ENCODE measurements at places on chromosomes 12 and 14.
A peak's percentile ranks its signal among the peaks of the same experiment; 100 is the strongest.

- DNase-seq = no peak
Observed at GRCh38 chr14:95326987-95327386, 7.3 kb upstream of the CLMN start.

DNA sequence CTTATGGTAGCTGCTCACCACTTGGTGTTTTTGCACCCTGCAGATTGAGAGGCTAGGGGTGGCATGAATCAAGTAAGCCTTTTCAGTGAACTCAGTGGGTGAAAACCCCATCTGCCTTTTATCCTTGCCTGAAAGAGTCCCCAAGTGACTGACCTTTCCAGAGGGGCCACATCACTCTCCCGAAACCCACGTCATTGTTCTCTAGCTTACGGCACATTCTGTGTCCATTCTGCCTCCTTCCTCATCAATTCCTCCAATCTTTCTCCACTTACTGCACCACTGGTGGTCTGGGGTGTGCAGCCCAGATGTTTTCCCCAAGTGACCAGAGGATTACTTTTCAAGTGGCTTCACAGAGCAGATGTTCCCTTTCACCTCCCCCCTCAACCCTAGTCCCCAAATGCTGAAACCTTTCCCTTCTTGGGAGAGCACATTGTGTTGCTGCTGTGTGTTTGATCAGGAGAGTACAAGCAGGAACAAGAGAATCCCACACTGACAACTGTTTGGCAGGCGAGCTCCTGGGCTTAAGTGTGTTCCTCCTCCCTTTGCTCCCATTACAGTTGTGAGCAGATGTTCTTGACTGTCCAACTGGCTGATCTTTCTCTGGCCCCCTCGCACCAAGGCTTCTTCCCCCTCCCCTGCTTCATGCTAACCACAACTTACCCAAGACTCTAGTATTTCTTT lies 138.0 kb upstream of the IGF1 start:
- no peak for DNase-seq

- DNase-seq = no peak
Observed at GRCh38 chr12:11635341-11635740, 14.1 kb upstream of the ETV6 start.

- DNase-seq = no peak
Observed at GRCh38 chr12:6575648-6576047, 7.6 kb upstream of the NOP2 start.

DNA sequence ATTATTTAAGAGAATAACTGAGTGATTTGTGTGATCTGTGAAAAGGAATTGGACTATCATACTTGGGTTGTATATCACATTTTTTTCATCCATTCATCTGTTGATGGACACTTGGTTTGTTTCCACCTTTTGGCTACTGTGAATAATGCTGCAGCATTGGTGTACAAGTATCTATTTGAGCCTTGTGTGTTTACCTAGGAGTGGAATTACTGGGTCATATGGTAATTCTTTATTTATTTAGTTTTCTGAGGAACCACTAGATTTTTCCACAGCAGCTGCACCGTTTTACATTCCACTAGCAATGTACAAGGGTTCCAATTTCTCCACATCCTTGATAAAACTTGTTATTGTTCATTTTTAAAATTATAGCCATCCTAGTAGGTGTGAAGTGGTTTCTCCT lies 56.1 kb downstream of the APAF1 start:
- DNase-seq = no peak

DNA sequence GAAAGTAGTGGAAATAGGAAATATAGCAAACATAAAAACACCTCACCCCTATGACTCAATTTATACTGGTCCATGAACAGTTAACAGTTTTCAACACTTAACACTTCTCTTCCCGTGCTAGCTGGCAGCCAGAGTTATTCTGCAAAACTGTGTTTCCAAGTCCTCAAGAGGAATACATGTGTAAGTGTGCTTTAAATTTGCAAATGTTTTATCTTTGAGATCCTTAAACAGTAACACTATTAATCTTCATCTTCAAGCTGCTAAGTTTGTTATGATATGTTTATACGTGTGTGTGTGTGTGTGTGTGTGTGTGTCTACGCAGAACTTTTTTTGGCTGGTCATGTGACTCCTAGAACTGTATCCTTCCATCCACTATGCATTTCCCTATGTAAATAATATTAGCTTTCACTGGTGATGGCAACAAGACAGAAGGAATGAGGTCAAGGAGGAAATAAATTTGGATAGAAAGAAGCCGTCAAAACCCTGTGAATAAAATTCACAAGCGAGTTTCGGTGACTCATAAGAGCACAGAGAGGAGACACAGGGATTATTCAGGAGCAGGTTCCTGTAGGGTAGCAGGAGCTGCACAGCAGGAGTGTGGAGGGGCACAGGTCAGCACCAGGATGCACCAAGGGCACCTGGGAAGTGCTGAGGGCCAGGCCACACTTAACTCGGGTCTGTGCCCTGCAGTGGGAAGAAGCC lies 105.9 kb upstream of the ETV6 start:
- no peak for DNase-seq

DNA sequence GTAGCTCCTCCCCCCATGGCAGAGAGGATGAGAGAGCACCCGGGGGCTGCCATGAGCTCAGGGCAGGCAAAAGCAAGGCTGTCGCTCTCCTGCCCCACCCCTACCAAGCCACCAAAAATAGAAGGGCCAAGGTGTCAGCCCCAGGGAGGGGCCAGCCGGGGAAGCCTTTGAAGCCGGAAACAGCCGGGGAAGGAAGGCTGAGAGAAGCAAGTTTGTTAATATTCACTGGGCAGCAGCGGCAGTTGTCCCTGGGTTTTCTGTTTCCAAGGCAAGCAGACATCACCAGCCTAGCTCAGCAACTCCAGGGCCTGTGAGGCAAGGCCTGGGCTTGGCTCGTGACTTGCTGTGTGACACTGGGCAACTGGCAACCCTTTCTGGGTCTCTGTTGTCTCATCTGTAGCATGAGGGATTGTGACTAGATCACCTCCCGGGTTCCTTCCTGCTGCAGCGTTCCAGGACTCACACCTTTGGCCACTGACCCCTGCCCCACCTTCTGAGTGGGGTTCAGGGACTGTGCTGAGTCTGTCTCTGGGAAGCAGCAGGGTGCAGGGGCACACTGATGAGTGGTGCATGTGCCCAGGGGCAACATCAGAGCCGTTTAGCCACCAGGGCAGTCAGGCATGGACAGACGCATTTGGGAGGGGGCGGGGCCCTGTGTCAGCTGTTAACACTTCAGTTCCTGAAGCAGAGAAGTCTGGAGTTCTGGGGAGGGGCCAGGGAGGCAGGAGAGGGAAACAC lies 24.3 kb downstream of the SYNDIG1L start:
- no peak for DNase-seq

- DNase-seq = peak; percentile 62
Observed at GRCh38 chr14:91059576-91060350, 678 bp downstream of the RPS6KA5 start.

- no peak for DNase-seq
Observed at GRCh38 chr12:50402264-50403000, 1.7 kb downstream of the LARP4 start.

DNA sequence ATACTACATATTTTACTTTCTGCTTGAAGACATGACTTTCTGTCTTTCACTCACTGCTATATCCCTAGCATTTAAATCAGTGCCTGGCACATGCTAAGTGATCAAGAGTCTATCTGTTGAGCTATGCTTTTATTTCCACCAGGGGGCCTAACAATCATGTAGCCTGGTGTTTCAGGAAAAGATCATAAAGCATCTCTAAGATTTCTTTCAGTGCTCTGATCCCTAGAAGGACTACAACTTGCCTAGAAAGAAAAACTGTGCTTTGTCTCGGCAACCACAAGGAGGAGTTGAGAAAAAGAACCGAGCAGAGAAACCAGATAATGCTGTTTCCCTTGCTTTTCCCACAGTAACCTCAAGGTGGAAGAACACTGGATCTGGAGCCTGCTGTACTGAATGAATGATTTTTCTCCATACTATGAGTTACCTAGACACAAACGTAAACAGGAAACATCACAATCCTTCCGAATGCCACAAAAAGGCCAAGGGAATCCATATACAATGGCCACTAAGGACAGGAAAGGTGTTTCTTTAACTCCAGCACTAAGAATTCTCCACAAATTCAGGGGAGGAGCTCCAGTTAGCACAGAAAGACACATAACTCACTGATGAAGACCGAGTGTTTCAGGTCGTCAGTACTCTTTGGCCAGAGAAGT lies 1.2 kb downstream of the CRY1 start:
- peak; percentile 94 for DNase-seq

- no peak for DNase-seq
Observed at GRCh38 chr12:130944878-130945277, 8.8 kb upstream of the ADGRD1 start.

DNA sequence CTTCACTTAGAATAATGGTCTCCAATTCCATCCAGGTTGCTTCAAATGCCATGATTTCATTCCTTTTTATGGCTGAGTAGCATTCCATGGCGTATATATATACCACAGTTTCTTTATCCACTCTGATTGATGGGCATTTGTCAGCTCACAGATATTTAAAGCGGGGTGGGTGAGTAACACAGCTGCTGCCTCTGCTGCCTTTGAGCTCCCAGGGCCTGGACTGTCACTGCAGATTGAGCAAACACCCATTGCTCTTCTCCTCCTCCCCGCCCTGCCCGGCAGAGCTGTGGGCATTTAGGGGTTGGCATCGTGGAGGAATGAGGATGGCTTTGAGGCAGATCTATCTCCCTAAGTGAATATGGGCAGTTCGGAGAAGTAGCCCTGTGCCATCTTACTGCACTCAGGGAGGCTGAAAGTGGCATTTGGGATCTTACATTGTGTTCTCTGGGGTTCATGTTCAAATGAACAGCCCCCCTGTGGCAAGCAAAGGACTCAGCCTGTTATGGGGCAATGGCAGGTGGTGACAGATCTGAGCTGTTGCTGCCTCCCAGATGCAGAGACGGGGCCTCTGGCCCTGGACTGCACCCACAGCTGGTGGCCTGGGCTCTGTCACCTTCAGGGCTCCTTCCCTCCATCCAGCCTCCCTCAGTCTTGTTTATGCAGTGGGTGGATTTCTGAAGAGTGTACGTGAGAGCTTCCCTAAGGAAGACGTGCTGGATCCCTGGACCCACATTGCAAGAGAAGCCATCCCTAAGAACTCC lies 4.9 kb downstream of the RFLNA start:
- no peak for DNase-seq

GRCh38 chr14:102922490-102923200 lies at the start of gene AMN:
AMN (plus strand) TSS chr14:102922663; CDS start chr14:102922689, 26 bp downstream.
- DNase-seq = no peak

DNA sequence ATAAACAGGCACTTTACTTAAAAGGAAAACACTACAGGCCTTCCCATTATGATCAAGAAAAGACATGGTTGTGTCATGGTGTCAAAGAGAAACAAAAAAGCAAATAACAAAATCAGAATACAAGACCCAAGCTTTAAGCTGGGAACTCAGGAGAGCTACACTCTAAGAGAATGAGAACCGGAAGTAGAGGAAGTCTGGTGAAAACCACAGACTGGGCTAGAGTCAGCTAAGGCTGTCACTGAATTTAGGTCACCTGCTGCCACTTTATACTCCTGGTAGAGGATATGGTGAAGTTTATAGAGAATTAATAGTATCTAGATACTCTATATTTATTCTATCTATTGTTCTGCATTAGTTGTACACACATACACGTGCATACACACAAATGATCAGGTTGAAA lies 971.7 kb downstream of the FLRT2 start:
- peak; percentile 89 for DNase-seq

- no peak for DNase-seq
Observed at GRCh38 chr14:37060496-37061260, 111.7 kb downstream of the SLC25A21 start.
